Dermis blood vessel endothelial cell (primary cell): ENCODE measurements at places on chromosomes 12 and 14. TPM values are rescaled to one million over a fixed set of nuclear protein-coding genes. Genes with fewer than 3 reads are reported as not detected.

Gene METTL17
- total RNA-seq = 32.8 and 32.9 TPM in 2 replicates

Gene DAO
- under 0.01 TPM in 1 of 2 replicates, not detected in the other for total RNA-seq

Gene SRRM4
- total RNA-seq = not detected in 2 replicates

Gene CLEC2A
- not detected in 2 replicates for total RNA-seq

Gene TAS2R20
- total RNA-seq = 2.2 and 3.6 TPM in 2 replicates

Gene SPTB
- under 0.01 and 0.05 TPM in 2 replicates for total RNA-seq

Gene CLEC6A
- total RNA-seq = not detected in 2 replicates

Gene LRRC74A
- total RNA-seq = not detected in 2 replicates

Gene TAS2R8
- not detected in 2 replicates for total RNA-seq

Gene DIO2
- 0.51 TPM in 1 of 2 replicates, not detected in the other for total RNA-seq

Gene SLC17A8
- not detected in 2 replicates for total RNA-seq

Gene MANSC4
- not detected in 2 replicates for total RNA-seq
